Stimulated activated CD4-positive, alpha-beta T cell treated with anti-CD3 and anti-CD28 coated beads, Interleukin-2, amount 100 ng/mL, for 48 hours (primary cell): ENCODE measurements at places on chromosomes 3 and 15.
A peak's percentile ranks its signal among the peaks of the same experiment; 100 is the strongest.

GRCh38 chr3:156551746-156552145 lies 3.2 kb downstream of the SSR3 start:
- DNase-seq = no peak

DNA sequence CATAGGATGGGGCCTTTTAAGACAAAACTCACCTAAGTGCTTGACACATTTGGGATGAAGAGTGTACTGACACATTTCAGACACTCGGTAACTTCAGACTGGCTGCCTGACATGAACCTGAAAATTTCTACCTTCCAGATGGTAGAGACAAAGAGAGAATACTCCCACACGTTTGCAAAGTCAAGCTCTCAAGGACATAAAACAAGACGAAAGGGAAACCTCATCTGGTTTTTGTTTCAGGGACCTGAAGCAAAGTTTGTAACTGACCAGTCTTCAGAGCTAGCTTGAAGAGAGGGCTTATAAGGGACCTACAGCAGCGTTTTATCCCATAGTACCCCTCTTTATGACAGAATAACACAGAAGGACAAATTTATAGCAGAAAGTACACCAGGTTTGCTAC lies 41.9 kb downstream of the ZNF621 start:
- DNase-seq = no peak

DNA sequence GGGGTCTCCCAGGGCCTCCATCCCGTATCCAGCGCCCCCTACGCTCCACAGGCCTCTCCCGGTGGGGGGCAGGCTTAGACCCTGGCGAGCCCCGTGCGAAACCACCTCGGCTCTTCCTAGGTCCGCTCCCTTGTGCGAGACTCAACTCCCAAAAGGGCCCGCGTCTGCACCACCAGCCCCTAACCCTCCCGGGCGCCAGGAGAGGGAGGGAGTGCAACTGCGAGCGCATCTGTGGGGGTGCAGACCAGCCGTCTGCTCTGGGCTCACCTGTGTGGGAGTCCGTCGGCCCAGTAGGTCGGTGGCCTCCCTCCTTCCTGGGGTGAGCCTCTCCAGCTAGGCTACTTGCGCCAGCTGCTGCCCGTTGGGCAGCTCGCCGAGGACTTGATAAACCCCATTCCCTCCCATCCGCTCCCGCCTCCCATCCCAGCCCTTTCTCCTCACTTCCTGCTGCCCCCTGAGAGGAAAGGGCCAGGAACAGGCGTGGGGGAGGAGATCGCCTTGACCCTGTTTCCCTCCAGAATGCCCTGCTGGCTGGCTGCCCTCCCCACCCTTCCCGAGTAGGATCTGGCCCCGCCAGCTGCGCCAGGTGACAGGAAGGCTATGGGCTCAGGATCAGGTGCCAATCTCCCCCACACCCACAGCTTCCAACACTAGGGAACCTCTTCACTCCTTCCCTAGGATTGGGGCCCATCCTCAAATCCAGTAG lies at the start of gene HYAL2:
TSS of gene HYAL2 (minus strand) at position 360 of the 706 bp plus-strand sequence. CDS start 2,256 bp downstream, outside the sequence.
- no peak for DNase-seq

DNA sequence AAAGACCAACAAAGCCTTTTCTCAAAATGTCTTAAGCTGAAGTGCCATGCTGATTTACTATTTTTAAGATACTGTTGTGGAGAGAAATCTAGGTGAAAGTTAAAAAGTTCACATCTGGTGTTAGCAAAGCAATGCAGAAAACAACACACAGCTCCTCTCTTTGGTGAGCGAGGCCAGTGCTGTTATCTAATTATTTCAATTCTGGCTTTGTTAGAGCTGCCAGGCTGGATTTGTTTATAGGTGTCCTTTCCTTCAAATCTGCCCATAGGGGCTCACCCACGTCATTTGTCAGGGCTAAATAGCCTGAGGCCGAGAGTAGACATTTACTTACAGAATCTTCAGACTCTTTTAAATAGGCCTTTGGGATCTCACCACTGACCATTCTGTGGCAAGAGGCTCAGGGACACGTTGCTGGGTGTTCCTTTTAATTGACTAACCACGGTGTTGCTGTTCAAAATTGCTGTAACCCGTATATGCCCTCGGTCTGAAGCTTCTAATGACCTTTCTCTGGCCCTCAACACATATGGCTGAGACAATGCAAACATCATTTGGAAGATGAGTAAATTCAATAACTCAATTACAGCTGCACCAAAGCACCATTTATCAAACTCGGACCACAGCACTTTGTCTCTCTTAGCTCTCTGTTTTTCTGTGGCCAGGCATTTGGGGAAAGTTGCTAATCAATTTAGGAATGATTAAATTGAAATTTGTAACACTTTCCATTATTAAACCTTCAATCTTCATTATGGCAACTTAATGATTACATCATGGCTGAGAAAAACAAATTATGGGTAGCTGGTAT lies 152.6 kb downstream of the PDZRN3 start:
- no peak for DNase-seq

GRCh38 chr3:39192490-39193092 lies at the start of gene XIRP1:
XIRP1 (minus strand) TSS chr3:39192595; CDS start chr3:39189445, 3,150 bp downstream.
- peak; percentile 19 for DNase-seq

DNA sequence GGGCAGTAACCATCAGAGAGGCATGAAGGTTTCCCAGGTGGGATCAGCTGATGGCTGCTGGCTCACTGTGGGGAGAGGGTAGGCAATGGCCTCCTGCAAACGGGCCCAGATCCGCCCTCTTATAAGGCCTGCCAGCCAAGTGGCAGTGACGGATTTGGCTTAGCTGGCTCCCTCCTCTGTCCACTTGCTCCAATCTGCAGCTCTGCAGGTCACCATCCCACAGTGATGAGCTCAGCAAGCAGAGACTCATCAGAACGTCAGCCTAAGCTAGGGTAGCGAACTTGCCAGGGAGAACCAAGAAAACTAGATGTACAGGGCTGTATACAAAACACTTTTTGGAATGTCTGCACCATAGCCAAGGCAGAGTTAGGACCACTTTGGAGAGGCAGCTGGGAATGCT lies 62.8 kb upstream of the DCLK3 start:
- no peak for DNase-seq

DNA sequence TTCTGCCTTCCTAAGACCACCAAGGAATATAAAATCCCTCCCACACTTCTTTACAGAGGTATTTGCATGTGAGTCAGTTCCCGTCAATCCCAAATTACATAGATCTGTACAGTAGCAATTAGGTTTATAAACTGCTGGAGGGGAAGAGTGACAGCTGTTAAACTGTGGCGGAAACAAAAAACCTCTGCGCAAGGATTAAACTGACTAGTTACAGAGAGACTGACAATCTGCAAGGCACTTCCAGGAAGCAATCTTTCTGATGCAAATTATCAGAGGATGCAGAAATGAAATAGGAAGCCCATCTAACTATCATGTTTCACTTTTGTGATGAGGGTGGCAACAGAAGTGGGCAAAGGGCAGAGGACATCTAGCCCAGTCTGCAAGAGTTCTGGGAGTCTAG lies 150.4 kb downstream of the RTP4 start:
- DNase-seq = no peak

GRCh38 chr3:156586905-156587759 lies 32.2 kb upstream of the SSR3 start:
- DNase-seq = no peak

- no peak for DNase-seq
These were observed 489.8 kb upstream of the PROK2 start for GRCh38 chr3:72274493-72275330.

DNA sequence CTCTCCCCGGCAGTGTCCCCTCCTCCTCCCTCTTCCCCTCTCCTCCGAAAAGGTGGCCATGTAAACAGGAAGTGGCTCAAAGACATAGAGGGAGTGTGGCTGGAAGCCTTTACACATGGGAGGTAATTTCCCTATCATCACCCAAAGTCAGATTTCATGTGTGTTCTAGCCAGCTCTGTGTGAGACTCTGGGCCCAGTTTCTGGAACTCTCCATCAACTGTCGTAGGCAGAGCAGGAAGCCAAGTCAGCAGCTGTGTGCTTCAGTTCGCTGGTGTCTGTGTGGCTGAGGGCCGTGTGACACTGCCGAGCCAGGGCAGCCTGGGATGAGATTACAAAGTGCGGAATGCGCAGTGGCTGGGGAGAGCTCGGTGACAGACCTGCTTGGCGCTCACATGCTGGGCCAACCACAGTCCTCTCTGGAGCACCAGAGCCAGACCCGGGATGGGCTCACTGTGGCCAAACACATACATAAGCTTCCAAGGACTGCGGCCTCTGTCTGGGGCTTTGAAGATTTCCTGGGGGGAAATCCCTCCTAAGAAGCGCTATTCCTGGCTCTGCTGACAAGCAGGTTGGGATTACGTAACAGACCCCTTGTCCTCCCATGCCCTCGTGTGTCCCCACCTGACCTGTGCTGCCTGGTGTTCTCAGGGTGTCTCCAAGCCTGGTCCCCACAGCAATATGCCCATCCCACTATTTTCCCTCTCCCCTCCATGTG lies 50.7 kb downstream of the UMPS start:
- no peak for DNase-seq

DNA sequence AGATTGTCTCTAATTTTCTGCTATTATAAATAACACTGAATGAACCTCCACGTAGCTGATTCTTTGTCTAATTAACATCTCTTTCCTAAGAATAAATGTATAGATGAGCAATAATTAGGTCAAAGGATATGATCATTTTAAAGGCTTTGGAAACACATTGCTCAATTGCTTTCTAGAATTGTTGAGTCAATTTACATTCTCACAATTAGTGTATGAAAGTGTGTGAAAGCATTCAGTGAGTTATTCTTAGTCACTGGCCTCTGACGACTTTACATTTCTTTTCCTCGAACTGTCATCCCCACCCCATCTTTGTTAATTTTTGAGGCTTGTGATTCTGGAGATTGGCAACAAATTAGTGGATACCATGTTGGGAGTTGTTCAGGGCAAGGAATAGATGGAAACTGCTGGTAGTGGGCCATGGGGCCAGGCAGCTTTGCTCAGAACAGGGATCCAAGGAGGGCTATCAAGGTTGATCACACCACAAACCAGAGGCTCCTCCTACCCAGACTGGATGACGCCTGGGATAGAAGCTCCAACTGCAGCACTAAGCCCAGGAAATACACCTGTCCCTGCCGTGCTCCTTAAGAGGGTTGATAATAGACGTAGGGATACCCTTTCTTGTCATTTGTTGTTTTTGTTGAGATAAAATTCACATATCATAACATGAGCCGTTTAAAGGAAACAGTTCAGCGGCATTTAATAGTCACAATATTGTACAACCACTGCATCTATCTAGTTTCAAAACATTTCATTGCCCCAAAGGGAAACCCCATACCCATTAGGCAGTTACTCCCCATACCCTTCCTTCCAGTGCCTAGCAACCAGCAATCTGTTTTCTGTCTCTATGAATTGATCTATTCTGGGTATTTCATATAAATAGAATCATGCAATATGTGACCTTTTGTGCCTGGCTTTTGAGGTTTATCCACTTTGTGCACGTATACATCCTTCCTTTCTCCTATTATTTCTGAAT lies 27.9 kb downstream of the EIF1B start:
- no peak for DNase-seq

DNA sequence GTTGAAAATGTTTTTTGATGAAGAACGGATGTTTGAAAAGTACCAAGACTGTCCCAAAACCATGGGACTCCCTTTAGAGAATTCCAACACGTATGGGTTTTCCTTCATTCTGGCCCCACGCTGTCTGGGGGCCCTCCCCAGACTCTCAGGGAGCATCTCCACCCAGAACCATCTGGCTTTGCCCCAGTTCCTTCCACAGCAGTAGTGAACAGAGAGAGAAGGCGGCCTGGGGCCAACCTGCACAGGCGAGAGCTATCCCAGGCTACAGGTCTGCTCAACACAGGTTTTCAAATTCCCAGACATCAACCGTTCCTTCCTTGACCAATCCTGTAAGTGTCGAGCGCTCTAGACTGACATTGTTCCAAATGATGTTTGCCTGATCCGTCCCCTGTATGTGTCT lies 92.5 kb upstream of the SNRPA1 start:
- DNase-seq = no peak

DNA sequence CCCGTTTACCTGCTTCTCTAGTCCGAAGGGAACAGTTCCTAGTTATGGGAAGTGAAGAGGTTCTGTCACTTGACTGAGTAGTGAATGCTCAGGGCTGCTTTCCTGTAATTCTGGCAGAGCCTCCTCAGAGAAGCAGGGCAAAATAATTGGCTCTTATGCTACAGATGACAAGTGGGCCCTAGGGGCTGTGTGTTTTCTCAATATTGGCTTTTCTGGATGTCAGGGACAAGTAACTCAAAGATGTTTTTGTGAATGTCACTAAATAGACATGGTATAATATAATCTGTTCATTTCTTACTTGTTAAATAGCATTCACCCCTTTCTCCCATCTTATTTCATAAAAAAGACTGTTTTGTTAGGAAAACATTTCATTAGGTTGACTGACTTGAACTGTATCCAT lies 40.1 kb downstream of the SGO1 start:
- no peak for DNase-seq

DNA sequence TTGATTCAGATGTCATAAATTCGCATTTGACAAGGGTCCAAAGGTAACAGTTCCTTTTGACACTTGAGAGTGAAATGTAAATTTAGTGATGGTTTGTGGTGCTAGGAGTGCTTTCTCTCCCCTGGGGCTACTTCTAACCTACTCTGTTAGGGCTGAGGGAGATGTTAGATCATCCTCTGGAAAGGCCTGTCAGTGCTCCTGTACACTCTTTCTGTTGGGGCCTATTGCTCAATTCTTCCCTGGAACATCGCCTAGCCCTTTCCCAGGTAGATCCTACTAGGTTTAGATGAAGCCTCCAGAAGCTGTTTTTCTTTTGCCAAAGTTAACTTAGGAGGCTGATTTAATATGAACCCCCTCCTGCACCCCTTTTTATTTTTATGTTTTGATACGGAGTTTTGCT lies 1.4 kb downstream of the PCCB start:
- DNase-seq = no peak

DNA sequence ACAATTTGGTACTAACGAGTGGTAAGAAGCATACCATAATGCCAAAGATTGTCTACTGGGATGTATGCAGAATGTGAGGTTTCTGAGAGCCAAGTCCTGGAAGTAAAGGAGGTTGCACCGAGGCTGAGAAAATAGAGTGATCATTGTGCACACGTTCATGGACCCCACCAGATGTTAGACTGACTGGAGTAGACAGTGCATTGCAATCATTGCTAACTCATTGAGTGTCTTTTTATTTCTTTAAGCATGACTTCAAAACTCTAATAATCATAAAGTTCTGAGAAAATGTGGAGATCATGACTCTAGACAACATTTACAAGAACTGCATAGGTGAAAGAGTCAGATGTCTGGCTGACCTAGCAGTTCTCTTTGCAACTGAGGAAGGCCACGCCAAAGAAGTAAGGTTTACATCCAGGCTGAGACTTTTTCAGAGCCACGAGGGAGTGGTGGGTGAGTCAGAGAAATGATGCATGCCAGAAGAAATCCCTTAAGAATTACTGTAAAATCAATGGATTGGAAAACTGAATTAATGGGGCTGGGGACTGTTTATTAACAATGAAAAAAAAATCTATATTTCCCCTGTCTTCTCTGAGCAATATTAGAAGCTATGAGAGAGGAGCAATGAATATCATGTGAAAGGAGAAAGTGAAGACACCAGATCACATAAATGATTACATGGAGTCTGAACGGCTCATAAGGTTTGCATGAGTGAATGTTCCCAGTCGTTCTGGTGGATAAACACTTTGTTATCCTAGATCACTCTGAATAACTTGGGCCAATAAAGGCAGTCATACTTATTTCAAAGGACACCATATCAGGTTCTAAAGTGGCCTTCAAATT lies 76.0 kb upstream of the SLC25A26 start:
- no peak for DNase-seq
